Tibial artery (tissue), 4 donors: ENCODE measurements at places on chromosomes 2 and 18.

- no peak for DNase-seq
Measured at GRCh38 chr18:33113416-33113815, 327.1 kb downstream of the CCDC178 start.

DNA sequence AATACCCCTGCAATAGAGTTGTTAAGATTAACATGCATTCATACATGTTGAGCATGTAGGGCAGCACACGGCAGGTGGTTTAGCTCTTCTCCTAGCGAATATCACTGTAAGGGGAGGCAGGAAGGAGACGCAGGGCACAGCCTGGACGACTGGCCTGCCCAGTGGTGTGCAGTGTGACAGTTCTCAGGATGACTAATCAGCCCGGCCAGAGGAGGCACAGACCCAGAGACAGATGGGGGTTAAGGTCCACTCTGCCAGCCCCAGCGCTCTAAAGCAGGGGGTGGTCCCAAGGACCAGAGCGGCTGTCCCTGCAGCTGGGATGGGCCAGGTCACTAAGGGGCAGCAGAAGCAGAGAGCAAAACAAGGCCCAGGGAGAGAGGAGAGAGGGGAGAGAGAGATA is 63.7 kb downstream of the RNF152 start:
- no peak for DNase-seq

DNA sequence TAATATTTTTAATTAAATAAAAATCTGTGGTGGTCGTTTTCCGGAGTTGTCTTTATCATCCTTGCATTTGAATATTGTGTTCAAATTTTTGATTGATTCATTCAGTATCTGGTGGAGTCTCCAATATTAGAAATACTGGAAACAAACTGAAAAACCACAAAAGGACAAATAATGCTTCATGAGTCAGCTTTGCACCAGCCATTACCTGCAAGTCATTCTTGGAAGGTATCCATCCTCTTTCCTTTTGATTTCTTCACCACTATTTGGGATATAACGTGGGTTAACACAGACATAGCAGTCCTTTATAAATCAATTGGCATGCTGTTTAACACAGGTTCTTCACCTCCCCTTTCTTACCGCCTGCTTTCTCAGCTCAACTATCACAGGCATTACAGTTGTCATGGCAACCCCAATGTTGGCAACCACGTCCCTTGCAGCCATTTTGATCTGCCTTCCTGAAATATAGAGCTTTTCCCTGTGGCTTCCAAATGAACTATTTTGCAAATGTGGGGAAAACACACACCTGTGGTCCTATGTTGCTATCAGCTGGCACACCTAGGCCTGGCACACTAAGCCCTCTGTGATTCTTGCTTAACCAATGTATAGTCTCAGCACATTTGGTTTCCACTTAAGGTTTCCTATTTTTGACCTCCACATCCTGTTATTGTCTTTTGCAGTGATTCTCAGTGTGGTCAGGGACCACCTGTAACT is 6.5 kb downstream of the CTLA4 start:
- no peak for DNase-seq

GRCh38 chr18:42072407-42072806 is 117.4 kb downstream of the PIK3C3 start:
- no peak for DNase-seq

GRCh38 chr2:16322308-16323125 is 343.1 kb downstream of the CYRIA start:
- no peak for DNase-seq

DNA sequence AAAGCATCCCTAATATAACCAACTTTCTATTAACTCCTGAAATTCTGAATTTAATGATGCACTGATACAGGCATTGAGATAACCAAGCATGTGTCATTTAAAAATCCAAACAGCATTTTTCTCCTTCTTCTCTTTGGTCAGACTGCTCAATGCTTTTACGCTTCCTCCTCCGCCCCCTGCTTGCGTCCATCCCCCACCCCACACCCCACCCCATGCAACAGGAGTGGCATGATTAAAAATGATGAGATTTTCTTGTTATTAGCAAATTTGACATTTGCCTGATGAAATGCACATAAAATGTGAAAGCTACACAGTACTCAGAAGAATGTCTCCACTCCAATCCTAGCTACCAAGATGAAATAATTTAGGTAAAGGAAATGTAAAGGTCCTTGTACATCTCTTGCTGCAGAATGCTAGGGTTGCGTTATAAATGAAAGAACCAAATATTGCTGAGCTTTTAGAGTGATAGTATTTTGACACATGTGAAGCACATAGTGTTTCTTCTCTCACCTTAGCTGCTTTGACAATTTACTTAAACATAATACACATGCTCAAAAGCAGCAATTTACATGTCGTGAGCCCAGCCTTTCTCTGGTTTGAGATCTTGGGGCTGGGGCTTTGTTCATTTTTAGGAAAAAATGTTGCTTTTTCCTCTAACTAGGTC is 263.8 kb downstream of the MEIS1 start:
- DNase-seq: no peak

GRCh38 chr2:172996387-172996961 is 79.2 kb upstream of the MAP3K20 start:
- DNase-seq: no peak

GRCh38 chr18:75214766-75215510 is 4.3 kb downstream of the TSHZ1 start:
- no peak for DNase-seq

DNA sequence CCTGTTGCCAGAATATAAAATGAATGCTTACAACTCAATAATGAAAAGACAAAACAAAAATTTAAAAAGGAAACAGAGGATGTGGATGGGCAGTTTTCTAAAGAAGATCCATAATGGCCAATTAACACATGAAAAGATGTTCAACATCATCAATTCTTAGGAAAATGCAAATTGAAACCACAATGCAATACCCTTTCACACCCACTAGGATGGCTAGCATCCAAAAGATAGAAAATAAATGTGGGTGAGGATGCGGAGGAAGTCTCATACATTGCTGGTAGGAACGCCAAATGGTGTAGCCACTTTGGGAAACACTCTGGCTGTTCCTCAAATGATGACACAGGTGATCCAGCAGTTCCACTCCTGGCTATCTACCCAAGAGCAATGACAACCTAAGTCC is 130.5 kb downstream of the TNS1 start:
- DNase-seq: no peak

DNA sequence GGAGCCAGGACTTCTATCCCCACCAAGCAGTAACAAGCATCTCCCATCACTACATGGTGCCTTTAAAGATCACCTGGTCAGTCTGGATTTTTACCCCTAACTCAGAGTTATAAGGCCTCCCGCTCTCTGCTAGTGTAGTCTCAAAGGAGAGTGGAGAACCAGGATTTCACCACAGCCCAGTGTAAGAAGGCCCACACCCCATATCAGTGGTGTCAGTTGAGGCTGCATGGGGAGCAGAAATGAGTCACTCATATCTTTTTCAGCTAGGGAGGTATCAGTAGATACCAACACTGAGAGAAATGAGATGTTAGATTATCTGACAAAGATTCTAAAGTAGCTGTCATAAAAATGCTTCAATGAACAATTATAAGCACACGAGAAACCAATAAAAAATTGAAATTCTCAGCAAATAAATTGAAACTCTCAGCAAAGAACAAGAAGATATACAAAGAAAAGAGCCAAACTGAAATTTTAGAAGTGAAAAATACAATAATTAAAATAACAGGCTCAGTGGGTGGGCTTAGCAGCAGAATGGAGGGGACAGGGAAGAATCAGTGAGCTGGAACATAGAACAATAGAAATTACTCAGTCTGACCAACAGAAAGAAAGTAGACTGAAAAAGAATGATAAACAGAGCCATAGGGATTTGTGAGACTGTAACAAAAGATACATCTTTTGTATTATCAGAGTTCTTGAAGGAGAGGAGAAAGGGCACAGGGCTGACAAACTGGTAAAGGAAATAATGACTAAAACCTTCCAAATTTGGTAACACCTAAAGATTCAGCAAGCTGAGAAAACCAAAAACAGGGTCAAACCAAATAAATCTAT is 257.7 kb downstream of the ANAPC1 start:
- no peak for DNase-seq

DNA sequence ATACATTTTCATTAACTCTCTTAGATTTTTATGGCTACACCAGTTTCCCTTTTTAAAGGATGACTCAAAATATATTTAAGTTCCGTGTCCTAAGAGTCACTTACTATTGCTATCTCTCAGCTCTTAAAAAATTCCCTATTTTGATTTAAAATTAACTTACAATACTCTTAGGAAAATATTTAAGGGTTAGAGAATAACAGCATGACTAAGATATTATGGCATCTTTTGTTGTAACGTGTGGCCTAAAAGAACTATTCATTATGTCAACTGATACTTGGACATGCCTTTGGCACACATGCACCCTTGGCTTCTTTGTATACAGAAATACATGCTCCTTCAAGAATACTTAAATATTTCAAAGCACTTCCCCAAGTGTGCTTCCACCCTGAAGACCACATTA is 42.3 kb downstream of the SCN3A start:
- no peak for DNase-seq

GRCh38 chr18:7116001-7116730 is 1.4 kb downstream of the LAMA1 start:
- DNase-seq: no peak

DNA sequence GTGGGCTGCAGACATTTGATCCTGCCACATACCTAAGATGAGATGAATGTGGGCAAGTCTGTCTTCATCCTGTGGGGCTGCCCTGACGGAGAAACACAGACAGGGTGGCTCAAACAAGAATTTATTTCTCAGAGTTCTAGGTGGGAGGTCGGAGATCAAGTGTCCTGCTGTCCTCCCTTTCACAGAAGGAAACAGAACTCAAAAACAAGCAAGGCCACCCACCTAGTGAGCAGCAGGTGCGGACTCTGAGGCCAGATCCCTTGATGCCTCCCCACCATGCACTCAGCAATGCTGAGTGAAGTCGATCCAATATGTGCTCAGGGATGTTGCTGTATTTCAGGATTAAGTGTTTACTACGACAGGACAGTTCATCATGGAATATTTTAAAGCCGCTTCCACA is 63.0 kb upstream of the SNTG2 start:
- no peak for DNase-seq

- no peak for DNase-seq
Measured at GRCh38 chr2:6845312-6845711, 20.4 kb downstream of the CMPK2 start.

DNA sequence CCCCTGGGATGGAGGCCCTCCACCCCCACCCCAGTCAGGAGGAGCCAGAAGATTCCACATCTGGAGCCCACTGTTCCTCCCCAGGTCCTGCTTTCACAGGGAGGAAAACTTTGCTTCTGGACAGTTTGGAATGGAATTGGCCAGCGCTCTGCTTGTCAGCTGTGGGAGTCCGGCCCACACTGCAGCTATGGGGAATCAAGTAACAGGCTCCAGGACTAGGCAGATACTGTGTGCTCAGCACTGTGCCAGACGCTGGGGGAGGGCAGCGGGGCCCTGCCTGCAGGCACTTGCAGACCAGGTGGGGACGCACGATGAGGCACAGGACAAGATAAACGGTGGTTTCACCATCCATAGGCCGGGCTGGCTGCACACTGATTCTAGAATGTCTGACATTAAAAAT is 114.0 kb downstream of the STPG4 start:
- DNase-seq: no peak

GRCh38 chr2:96117701-96118588 is 1.6 kb upstream of the ADRA2B start:
- DNase-seq: no peak

- no peak for DNase-seq
Measured at GRCh38 chr2:1868683-1869141, 124.4 kb upstream of the PXDN start.

GRCh38 chr2:54549430-54549829 is 93.3 kb downstream of the SPTBN1 start:
- no peak for DNase-seq

DNA sequence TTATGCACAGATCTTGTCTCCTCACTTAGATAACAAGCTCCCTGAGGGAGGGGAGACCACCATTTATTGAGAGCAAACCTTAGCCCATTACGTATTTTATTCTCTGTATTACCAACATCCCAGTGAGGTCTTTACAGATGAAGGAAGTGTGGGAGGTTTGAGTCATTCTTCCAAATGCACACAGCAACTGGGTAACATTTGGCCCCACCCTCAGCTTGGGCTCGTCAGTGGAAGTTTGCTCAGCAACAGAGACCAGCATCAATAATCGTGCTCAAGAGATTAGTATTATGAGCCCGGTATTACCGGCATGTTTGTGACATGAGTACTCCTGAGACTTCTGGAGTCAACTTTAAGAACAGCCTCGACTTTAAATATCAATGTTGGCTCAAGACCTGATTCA is 168.6 kb downstream of the ETAA1 start:
- no peak for DNase-seq

- DNase-seq: no peak
Measured at GRCh38 chr2:10410001-10410822, 37.9 kb downstream of the ODC1 start.

DNA sequence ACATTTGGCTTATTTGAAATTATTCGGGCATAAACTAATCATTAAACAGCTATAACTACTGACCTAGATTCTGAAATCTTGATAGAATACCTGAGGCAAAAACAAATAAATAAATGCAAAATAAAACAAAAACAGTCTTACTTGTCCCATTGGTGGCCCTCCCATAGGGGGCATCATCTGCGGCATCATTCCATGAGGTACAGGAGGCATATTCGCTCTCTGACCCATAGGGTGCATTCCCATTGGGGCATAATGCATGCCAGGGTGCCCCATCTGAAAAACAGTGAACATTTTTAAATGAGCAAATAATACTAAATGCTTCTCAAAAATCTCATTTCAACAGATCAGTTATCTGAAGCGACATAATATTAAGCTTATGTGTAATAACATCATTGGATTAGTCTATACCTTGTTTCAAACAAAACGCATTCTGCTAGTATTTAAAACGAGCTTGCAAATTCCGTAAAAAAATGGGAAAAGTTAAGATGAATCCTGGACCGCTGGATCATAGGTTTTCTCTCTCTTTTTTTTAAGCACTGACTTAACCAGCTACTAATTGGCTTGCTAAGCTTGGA is 1.3 kb downstream of the PRPF40A start:
- DNase-seq: no peak

DNA sequence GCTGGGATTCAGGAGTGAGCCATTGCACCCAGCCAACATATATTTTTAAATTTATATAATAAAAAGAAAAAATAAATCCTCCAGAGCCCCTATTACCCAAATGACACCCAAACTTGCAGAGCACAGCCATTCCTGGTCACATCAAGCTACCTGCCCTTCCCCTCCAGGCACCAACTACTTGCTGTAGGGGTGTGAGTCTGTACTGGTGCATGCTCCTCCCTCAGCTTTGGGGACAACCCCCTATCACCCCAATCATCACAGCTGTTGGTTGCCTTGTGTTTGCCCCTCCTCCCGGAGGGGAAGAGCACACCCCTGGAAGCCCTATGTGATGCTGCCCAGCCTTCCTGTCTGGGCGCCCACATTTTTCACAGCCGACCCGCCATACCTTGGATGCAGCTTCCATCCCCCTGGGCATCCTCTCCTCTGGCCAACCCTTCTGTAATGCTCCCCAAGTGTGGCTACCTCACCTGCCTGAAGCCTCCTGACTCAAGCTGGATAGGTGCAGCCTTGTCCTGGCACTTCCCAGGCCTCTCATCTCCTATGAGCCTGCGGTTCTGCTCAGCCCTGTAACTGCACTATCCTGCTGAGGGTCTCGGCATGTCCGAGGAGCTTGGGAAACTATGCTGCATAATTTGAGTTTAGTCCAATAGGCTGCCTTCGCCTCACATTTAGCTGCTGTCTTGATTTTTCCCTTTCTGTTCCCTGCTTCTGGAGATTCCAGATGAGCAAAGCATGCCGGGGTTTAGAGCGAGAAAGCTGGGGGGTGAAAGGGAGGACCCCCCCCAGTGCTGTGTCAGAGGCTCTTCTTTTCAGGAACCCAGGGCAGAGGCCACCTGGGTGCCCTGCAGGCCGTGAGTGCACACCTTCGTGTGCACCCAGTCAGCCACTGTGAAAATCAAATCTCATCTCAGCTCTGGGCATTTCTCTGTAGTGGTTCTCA is 27.2 kb downstream of the CHST10 start:
- DNase-seq: no peak
